Fibroblast of skin of abdomen (primary cell): ENCODE measurements at places on chromosomes 16 and 17.

- no peak for DNase-seq
Measured at GRCh38 chr17:73174126-73174525, 9.3 kb downstream of the SSTR2 start.

GRCh38 chr17:8924595-8924994 lies 40.9 kb downstream of the PIK3R5 start:
- no peak for DNase-seq

DNA sequence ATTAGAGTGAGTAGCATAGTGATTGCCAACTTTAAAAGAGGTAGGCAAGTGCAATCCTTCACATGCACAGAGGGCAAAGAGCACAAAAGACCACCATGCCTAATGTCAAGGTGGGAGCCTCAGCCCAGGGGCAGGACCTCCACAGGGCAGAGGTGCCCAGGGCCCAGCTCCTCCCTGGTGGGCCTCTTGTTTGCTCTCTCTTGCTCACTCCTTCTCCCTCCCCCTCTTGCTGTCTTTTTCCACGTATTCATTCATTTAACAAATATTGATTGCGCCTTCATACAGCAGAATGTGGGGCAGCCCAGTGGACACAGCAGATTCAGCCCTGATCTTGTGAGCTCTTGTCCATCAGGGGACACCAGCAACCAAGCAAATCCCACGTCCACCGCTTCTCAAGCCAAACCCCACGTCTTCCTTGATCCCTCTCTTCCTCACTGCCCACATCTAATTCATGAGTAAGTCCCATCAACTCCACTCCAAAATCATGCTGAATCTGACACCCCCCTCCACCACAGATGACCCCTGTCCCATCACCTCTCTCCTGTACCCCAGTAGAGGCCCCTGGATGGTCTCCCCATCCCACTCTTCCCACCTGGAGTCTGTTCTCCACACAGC lies 44.1 kb upstream of the RPL38 start:
- DNase-seq: no peak

DNA sequence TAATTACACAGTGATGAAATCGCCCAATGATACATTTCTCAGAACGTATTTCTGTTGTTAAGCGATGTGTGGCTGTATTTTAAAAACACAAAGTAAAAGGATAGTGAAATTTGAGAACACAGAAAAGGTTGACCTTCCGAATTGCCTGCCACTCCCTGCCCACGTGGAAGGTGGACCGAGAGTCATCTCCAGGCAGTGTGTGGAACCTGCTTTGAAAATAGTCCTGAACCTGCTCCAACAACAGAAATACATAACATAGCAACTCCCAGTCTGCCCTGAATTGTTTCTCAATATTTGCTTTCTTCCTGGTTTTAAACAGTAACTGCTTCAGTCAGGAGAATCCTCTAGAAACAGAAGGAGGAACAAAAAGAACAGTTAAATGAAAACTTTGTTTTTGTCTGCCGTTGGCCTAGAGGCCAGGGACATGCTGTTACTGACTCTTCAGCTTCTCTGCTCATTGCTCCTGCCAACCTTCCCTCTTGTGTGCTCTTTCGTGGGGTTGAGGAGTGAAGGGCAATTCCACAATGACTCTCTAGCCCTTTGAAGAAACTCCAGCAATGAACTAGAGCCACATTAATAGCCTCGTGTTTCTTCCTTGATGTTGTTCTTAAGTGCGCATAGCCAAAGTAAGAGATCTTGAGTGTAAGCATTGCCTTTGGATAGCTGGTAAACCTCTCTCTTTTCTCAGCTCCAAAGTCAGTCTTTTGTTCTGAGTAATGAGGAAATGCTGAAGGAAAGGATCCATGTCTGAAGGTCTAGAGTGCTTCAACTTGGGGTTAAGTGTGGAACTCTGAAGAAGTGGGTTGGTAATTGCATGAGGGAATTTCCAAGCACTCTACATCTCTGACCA lies 452.5 kb upstream of the CCL2 start:
- DNase-seq: no peak
